ENCODE measurements at places on chromosomes 3 and 15.

DNA sequence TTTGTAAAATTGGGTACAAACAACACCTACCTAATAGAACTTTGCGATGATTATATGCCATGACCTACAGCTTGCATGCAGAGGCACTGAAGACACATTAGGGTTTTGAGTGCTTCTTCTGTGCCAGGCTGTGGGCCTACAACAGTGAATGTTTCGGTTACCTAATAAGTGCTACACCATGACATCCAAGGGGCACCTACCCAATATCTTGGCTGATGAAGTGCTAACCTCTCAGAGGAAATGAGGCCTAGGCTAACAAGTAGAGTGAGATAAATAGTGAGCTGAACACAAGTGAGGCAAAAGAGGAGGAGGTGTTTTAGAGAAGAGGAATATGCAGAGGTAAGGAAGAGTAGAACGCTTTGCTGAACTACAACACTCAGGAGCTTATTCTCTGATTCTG is 12.2 kb upstream of the RASGRP1 start:
- DNase-seq, result no peak

DNA sequence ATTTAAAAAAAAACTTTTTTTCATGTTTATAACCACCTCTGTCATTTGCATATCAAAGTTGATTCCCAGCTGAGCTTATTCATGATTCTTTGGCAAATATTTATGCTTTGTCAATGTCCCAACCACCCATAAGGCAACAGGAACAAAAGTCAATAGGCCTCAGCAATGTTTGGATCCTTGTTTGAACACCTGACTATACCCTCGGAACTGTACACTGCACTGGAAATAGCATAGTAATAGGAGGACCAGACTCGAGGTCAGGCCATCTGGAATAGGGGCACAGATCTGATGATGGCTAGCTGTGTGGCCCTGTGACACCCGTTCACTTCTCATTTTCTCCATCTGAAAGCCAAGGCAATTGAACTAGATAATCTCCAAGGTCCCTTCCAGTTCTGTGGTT is 301.7 kb upstream of the ATP11B start:
- no peak for DNase-seq

DNA sequence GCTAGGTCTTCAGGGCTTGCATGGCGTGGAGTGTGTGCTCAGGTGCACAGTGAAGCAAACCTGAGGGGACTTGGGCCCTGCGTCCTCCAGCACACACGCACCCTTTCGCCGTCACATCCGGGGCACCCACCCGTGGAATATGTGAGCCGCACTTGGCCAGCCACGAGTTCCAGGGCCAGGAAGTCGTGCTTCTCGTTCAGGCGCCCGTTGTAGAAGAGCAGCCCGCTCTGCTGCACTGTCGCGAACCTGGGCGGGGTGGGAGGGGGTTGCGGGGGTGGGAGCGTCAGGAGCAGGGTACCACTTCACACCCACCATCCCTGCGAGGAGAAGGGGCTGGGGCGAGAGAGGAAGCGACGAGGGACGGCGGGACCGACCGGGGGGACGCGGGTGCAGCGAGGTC is 7.1 kb downstream of the CELSR3 start:
- DNase-seq, result no peak

- DNase-seq, result no peak
These were observed 89.4 kb upstream of the CDAN1 start for GRCh38 chr15:42826251-42826890.

- DNase-seq, result no peak
These were observed 4.0 kb downstream of the C3orf52 start for GRCh38 chr3:112089956-112090886.

DNA sequence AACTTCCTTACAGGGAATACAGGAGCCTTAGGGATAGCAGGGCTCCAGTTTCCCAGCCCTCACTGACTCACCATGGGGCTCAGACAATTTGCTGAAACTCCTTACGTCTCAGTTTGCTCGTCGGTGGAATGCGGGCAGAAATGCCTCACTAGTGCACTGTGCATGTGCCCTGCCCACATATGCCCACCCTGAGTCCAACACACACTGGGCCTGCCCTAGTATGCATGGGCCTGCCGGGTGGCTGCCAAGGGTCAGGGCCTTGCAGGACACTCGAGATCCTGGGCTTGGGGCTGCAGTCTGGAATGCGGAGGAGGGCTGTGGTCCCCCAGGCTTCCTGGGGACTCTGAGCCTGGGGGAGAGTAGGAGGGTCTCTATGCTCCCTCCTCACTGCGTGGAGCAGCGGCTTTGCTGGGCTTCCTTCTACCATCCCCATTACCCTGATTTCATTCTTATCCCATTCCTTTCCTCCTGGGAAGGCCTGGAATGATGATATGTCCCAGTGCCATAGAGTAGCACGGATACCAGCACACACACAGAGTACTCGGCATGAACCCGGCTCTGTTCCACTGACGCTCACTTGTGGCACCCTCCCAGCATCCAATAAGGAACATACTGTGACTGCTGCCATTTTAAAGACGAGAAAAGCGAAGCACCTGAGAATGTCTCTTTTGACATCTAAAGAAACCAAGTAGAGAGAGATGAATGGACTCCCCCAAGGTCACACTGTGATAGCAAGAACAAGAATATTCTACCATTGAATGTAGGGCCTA is 124.2 kb downstream of the ASB7 start:
- no peak for DNase-seq

DNA sequence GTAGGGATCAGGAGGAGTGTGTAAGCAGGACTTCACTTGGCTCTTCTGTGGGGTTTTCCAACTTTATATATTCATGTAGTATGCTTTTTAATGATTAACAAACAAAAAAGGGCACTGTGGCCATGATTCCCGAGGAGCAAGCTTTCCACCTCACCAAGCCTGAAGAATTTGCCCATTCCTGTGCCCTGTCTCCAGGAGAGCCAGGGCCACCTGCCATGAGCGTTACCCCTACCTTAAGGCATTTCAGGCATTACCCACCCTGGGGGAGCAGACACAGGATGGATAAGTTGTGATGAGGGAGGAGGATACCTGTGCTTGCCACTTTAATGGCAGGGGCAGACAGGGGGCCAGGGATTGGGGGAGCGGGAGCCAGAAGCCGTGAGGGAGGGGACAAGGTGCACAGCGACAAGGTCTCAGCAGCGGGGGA is 3.0 kb downstream of the TRPM1 start:
- DNase-seq, result no peak

- no peak for DNase-seq
These were observed 70.7 kb downstream of the SLC12A8 start for GRCh38 chr3:125141596-125142419.

DNA sequence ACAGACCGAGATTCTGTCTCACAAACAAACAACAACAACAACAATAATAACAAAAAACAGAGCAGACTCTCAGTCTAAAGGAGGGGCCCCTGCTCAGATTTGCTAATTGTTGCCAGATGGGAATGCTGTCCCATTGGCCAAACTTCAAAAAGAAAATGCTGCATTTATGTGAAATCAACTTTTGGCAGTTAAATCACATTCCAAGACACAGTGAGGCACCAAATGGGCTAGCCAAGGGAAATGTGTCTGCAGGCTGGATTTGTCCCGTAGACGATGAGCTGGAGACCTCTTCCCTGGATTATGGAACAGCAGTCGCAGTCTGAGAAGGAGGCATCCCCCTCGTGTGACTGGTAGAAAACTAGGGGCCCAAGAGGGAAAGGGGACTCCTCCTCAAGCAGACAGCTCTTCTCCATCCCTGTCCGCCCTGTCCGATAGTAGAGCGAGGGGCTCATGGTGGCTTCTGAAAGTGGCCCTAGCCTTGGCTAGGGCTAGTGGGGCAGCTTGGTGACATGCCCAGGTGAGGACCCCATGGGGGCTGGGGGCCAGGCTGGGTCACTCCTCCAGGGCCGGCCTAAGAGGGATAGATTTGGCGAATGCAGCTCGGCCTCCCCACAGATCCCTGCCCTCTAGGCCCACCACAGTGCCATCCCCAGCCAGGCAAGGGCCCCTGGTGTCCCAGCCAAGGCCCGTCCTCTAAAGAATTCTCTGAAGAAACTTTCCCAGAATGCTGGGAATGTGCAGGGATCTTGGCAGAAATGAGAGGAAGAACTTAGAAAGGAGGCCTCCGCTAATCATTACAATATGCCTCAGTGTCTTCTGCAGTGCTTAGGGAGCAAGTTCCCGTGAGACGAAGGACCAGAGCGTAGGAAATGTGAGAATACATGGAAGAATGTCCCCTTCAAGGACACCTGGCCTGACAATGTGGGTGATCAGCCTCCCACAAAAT is 2.0 kb downstream of the SLC22A14 start:
- DNase-seq, result no peak

DNA sequence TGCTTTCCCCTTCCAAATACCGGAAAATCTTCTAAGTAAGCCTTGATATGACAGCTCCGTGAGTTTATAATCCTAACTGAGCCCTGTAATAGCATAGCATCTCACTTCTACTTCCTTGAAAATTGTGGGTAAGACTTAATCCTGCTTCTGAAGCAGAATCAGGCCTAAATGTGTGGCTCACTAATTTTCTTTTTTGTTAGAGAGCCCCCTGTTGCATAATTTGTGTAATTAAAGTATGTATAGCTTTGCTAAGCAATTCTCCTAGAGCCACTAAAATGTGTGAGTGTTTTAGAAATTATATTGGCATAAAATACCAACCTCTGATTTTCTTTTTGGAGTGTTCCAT is 304.4 kb downstream of the FGF12 start:
- no peak for DNase-seq

DNA sequence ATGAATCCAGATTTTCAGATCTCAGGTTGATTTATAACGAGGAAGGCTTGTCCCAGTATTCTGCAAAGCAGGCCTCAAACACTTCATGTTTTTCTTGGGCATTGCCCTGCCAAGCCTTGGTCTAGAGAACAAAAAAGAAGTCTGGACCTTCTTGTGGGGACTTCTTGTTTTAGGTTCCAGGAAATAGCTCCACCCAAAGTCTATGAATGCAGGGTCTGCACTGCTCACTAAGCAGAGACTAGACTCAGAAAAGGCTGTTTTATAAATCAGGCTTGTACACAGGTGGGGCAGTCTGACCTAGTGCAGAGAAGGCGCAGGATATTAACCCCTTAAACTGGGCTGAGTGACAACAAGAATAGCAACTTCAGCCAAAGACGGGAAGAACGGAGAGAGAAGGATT is 44.3 kb downstream of the GLB1 start:
- DNase-seq, result no peak

DNA sequence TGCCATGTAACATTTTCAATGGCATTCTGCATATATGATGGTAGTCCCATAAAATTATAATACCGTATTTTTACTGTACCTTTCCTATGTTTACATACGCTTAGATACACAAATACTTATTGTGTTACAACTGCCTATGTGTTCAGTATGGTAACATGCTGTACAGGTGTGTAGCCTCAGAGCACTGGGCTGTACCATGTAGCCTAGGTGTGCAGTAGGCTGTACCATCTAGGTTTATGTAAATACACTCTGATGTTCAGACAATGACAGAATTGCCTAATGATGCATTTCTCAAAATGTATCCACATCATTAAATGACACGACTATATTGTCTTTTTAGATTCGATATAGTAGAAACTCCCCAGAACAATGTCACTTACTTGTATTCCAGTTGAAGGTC is 22.7 kb downstream of the CD80 start:
- no peak for DNase-seq

DNA sequence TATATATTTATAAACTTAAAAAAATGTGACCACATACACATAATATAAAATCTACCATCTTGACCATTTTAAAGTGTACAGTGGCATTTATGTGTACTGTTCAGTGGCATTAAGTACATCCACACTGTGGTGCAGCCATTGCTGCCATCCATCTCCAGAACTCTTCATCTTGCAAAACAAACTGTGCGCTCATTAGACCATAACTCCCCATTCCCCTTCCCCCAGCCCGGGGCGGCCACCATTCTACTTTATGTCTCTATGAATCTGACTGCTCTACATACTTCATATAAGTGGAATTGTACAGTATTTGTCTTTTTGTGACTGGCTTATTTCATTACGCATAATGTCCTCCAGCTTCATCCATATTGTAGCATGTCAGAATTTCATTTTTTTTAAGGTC is 47.8 kb downstream of the CTXND1 start:
- no peak for DNase-seq

DNA sequence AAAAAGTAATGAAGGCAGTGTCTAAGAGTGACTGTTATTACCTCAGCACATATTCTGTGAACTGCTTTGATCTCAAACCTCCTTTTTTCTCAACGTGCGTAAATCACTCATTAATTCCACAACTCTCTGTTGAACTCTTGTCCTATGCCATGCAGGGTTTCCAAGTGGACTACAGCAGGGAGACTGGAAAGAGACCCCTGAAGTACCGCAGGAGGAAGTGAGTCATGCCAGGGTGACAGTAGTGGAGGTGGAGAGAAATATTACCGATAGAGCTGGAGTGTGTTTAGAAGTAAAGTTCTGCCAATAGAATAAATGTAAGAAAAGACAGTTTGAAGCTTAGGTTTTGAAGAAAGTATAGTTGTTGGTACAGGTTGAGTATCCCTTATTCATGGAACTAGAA is 908.9 kb downstream of the ROBO1 start:
- no peak for DNase-seq

DNA sequence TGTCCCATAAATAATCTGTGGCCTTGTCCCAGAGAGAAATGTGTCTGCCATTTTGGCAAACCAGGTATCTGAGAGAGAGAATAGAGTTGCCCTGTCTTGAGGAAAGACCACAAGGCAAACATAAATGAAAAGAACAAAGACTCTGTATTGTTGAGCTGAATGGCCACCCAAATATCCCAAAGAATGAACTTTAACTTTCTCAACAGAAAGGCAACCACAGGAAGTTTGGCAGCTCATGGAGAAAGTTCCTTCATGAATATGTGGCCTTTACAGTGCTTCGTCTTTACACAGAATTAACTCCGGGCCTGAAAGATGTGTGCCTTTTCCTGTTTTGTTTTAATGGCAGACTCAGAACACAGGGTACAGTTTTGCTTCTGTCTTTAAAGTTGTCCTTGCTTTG is 41.4 kb upstream of the THBS1 start:
- DNase-seq, result no peak

- DNase-seq, result peak; percentile 32
These were observed 7.2 kb downstream of the SUSD5 start for GRCh38 chr3:33211444-33211843.

DNA sequence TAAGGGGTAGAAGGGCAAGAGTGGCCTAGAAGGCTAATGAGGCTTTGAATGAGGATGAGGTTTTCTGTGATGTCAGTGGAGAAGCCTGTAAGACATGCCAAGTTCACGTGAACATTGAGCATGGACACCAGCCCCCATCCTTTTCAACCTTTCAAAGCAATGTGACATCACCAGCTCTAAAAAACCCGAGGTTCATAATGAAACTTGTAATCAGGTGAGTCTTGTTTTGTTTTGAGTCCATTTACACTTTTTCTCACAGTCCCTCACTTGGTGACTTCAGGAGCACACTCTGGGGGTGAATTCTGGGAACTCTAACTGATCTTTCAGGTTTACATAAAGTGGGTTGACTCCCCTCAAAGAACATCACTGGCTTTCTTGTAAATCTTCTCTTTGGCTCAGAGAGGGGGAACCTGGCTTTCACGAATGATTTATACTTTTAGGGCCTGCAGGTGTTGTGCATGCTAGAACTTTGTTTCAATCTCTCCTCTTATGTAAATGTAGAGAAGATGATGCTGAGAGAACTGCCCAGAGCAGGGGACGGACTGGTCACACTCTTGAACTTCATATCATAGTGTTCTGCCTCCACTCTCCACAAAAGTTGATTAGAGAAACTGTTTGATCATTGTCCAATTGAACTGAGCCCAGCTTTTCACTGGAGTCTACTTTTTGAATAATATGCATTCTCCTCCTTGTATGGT is 224.7 kb upstream of the SATB1 start:
- DNase-seq, result no peak

- no peak for DNase-seq
These were observed 17.5 kb upstream of the TM4SF19 start for GRCh38 chr3:196355668-196356067.

GRCh38 chr15:51281368-51281967 is 56.9 kb downstream of the CYP19A1 start:
- no peak for DNase-seq

Measured in AG04450 (cell line).